ENCODE measurements at places on chromosomes 1 and 21.

DNA sequence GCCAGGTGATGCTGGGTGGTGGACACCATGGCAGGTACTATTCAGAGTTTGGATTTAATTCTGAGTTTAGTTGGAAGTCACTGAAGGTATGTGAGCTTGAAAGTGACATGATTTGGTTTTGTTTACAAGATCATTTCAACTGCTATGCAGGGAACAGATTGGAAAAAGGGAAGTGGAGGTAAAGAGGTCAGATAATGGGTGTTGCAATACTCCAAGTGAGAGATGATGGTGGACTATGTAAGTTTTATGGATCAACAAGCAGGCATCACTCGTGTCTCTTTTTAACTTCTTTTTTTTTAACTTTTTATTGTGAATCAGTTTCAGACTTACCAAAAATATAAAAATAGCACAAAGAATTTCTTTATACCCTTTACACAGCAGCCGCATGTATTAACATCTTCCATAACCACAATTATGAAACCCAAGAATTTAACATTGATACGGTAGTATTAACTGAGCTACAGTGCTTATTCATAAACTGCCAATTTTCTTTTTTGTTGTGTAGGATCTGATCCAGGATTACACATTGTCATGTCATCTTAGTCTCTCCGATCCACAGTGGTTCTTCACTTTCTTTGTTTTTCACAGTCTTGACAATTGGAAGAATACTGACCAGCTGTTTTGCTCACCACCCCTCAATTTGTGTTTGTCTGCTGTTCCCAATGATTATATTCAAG, 24.9 kb upstream of the NHLH2 start:
- DNase-seq, result no peak

DNA sequence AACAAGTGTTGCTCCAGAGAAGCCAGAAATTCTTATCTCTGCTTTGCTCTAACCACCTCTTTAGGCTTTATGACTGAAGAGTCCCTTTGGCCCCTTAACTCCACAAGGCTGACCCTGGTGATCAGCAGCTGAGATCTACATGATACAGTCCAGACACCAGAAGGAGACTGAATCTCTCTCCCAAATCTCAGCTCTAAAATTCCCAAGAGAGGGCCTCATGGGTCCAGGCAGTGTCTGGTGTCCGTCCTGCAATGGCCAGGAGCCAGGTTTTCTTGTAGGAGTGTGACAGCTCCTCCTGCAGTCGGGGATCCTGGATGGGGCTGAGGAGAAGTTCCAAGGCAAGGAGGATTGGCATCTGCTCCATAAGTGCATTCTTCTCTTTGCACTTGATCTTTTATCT, 35.3 kb downstream of the L1TD1 start:
- DNase-seq, result no peak

GRCh38 chr1:67767103-67767782, 66.0 kb downstream of the GNG12 start:
- no peak for DNase-seq

GRCh38 chr21:39373634-39374033, 24.7 kb upstream of the HMGN1 start:
- DNase-seq, result no peak

DNA sequence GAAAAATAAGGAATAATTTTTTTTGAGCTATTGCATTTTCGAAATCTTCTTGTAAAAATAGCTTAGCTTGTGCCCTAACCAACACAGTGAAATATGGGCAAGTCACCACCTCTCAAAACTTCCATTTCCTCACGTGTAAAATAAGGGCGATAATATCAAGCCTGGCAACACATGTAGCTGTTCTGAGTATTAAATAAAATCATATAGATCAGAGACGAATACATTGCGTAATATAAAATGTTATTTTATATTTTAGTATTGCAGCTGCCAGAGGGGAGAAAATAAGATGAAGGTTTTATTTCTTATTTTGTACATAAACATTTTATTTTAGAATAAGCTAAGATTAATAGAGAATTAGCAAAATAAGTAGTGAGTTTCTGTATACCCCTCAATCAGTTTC, 85.9 kb downstream of the C21orf91 start:
- DNase-seq, result no peak

DNA sequence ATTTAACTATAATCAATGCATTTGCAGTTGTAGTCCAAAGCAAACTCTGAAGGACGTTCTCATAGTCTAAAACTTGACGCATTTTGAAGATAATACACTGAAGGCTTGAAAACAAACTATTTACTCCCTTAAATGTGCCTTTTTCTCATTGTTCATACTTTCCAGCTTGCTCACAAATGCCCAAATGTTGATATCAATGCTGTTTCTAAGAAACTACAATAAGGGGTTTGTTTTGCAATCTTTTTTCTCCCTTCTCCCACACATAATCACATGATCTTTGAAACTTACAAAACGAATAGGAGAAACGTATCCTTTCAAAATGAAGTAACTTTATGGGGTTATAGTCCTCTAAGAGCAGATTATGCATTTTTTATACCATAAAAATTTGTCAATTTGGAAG, 508.7 kb downstream of the DPYD start:
- no peak for DNase-seq

DNA sequence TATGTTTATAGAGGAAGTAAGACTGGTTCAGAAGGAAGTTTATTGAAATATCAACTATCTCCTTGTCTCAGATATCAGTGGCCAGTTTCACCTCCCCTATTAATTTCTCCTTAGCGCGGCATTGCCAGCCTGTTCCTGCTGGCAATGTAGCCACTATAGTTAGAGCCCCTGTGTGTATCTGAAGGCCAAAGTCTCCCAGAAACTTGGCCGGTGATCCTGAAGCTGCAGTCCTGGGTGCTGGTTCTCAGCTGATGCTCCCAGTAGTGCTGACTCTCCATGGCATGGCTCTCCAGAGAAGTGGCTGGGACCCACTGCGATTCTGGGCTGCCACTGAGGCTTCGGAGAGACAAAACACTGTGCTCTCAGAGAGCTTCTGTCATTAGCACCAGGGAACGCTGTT, 59.9 kb downstream of the TNN start:
- no peak for DNase-seq

DNA sequence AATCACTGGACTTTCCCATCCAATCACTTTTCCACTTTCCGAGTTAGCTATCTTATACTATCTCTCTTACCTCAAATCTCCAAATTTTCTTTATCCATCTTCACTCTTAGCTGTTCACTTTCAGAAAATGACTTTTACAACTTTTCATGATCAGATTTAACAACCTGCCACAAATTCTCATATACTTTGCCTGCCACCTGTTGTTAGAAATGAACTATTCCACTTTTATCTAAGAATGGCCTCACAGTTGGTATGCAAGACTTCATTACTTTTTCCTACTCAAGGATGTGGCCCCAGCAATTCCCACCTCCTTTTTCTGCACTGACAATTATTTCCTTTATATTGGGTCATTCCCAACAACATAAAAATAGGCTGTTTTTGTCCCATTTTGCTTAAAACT, 93.6 kb upstream of the DEPDC1 start:
- DNase-seq, result no peak

GRCh38 chr1:63906047-63906704, 132.4 kb downstream of the ROR1 start:
- DNase-seq, result no peak

GRCh38 chr1:119187416-119187815, 47.0 kb upstream of the WARS2 start:
- DNase-seq, result no peak

- DNase-seq, result no peak
These were observed 52.8 kb upstream of the LYPLAL1 start for GRCh38 chr1:219120624-219121544.

DNA sequence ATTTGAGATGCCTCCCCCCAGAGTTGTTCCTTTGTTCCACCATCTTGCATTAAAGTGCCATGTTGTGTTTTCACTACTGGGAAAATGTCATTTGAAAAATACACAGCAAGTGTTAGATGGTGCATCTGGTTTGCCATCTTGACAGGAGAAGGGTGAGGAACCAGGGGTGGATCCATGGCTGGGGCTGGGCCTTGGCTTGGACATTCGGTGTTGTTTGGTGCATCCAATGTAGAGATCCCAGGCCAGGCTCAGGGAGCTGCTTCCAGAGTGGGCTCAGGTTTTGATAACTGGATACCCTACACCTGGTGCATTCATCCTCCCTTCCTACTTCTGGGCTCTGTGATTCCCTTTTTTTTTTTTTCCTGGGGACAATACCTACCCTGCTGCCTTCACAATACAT, 103.5 kb downstream of the UCK2 start:
- no peak for DNase-seq

GRCh38 chr1:11499601-11500331, 20.8 kb downstream of the DISP3 start:
- DNase-seq, result no peak

- DNase-seq, result no peak
These were observed 109.1 kb downstream of the OLFML2B start for GRCh38 chr1:161914595-161914994.

- no peak for DNase-seq
These were observed 14.3 kb downstream of the ATF3 start for GRCh38 chr1:212622906-212623305.

GRCh38 chr21:42031816-42032215, 21.7 kb upstream of the ZBTB21 start:
- DNase-seq, result no peak

GRCh38 chr1:99766378-99766800, at the start of gene FRRS1:
Gene FRRS1, minus strand, starts transcription at chr1:99766635. Its CDS starts 17,867 bp downstream, at chr1:99748768.
- DNase-seq, result no peak

DNA sequence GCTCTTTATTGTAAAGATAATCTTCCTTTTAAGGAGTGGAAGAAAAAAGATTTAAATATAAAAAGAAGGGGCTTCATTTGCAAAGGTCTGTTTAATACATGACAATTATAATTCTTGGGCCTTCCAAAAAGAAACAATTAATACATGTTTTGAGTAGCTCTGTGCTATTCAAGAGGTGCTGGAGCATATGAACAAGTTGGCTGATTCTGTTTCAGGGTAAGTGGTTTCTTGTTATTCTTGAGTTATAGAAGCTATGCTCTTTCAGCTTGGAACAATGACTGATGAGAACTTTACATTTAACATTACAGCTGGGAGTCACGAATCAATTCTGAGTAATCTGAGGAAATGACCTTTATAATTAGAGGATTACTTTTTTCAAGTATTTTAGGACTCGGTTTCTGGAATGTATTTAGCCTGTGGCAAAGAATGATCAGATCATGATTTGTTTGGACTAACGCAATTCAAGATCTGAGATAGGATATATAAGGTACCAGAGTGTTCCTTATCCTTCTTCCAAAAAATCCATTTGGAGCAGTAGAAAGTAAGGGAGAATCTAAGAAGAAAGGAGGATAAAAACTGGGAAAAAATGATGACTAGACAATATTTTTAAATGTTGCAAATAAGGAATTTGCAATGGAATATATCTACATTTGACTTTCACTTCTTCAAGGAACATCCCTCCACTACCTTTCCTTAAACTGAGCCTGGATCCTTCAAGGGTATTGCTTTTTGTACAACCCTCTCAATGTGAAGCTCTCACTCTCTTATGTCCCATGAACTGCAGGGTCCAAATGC, 77.1 kb upstream of the KCTD3 start:
- DNase-seq, result no peak

- no peak for DNase-seq
These were observed 71.8 kb downstream of the CHRM3 start for GRCh38 chr1:239458144-239458500.

- DNase-seq, result no peak
These were observed 21.0 kb downstream of the RAB3GAP2 start for GRCh38 chr1:220251272-220251671.

DNA sequence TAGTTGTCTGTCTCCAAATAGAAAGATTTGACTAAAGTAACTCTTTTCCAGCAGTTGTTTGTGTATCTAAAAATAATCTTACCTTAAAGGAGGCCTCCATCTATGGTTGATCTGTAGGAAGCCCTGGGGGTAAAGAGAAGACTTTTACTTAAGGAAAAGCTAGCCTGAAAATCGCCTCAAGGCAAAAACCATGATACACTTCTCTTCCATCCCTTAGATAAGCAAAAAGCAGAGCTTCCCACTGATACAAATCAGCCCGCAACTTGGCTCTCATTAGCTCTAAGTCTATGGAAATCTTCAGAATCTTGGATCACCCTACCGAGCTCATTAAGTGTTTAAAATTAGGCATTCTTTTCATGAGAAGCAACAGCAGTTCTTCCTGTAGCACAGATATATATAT, 576.9 kb upstream of the PTBP2 start:
- DNase-seq, result no peak
